ENCODE measurements at places on chromosomes 3 and 15. TPM values are rescaled to one million over a fixed set of nuclear protein-coding genes. Genes with fewer than 3 reads are reported as not detected.

Gene FOXL2NB
- total RNA-seq, result 1.5 TPM

DNA sequence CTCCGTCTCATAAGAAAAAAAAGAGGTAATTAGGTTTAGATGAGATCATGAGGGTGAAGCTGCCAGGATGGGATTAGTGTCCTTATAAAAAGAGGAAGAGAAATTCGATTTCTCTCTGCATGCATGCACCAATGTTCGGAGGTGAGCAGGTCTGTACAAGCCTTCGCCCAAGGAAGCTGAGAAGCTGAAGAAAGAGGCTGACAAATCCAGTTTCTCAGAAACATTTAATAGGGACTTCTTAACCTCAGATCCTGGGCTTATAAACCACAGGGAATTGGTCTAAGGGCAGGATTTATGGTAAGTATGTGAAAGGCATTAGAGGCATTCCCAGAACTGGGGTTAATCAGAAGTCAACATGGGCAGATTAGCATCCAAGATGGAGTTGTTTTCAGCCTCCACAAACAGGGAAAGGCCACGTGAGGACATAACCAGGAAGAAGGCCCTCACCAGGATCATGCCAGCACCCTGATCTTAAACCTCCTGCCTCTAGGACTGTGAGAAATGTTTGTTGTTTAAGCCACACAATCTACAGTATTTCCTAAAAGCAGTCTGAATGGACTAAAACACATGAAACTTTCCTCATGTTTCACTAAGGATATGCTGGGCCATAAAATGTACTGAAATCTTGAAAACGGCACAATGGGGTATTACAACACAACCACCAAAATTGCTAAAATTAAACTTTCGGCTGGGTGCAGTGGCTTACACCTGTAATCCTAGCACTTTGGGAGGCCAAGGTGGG, 11.3 kb downstream of the SHISA5 start:
- DNase-seq, result no peak

GRCh38 chr3:66483409-66483906, 17.4 kb downstream of the LRIG1 start:
- no peak for DNase-seq

Gene CPLX3
- total RNA-seq, result not detected

Gene PSTPIP1
- 13.3 TPM for total RNA-seq

Gene GRK7
- 0.98 TPM for total RNA-seq

GRCh38 chr15:98003996-98004395, 43.5 kb downstream of the ARRDC4 start:
- DNase-seq, result no peak

Gene IFT80
- 8.3 TPM for total RNA-seq

DNA sequence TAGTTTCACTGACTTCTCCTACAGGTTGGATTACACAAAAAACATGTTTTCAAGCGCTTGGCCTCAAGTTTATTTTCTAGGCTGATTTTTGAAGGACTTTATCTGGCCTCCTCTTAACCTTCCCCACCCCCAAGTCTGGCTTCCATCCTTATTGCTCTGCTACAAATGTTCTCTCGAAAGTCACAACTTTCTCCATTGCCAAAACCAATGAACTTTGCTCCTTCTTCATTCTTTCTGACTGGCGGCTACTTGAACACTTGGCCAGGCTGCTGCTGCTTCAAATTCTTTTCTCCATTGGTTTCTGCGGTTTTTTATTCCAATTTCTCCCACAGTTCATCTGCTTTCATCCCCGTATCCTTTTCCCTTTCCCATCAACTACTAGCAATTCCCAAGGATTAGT, 106.6 kb downstream of the TOP2B start:
- no peak for DNase-seq

- DNase-seq, result no peak
Measured at GRCh38 chr3:13108861-13109260, 35.6 kb upstream of the IQSEC1 start.

GRCh38 chr3:175066617-175067415, 207.7 kb downstream of the NAALADL2 start:
- DNase-seq, result no peak

Gene TEX9
- 4.9 TPM for total RNA-seq

Gene TM4SF18
- total RNA-seq, result 10.1 TPM

DNA sequence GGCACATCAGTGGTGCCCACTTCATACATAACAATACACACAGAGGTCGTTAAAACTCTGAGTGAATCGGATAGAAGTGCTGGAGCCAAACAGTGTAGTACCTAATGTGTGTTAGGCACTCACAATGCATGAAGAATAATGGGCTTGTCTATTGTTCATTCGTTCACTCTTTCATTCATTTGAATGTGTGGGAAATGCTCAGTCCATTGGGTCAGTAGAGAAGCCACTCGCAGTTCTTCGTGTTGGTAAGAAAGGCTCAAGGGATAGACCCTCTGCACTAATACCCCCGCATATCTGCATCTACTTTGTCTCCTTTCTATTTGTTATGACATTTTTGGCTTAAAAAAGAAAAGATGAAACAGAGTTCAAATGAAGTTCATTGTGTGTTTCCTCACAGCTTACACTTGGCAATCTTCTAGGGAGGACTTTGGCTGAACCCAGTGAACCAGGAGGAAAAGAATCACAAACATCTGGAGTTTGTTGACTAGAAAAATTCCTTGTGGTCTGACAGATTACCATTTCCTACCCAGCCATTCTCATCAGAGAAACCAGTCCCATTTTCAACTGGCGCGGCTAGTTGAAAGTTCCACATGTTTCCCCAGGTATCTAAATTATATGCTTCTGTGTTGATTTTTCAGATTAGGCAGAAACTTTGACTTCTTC, 32.8 kb upstream of the MFSD1 start:
- DNase-seq, result no peak

Gene PLSCR4
- 50.3 TPM for total RNA-seq

DNA sequence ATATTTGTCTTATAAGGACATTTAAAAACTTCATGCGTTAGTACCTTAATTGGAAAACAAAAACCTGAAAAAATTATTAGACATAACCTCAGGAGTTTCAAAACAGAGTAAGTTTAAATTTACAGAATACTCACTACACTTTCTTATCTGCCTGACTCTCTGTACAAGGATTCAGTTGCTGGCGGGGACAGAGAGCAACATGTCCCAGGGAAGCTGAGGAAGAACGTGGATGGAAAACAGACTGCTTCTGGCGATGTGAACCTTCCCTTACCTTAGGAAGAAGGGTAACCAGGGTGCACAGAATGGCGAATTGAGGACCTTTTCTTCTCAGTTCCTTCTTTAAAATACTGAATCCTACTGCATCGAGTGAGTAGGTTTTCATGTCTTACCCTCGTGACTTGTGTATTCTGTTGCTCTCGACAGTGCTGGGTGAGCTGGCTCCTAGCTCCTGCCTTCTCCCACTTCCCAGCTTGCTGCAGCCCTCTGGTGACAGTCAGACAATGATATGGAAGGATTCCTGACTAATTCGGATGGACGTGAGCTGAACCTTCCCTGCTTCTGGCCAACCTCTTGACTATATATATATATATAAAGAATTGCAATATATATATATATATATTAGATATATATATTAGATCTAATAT, 178.2 kb downstream of the PDZRN3 start:
- no peak for DNase-seq

- DNase-seq, result no peak
Measured at GRCh38 chr3:64410226-64410625, 185.0 kb upstream of the PRICKLE2 start.

DNA sequence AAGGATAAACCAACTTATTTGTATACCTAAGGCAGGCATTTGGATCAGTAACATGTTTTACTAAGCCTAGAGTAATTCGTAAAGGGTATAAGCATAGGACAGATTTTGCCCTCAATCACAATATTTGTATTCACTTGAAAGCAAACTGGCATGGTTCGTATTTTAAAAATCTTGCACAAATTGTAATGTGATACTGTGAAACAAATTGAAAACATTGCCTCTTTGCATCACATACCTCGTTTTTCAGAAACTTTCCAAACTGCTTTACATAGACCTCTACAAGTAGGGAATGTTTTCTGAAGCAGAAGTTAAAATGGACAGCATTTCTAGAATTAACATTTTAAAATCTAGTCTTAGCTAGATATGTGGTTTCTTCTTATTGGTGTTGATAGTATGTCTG, 11.6 kb downstream of the KBTBD8 start:
- no peak for DNase-seq

Gene COL6A6
- total RNA-seq, result not detected

DNA sequence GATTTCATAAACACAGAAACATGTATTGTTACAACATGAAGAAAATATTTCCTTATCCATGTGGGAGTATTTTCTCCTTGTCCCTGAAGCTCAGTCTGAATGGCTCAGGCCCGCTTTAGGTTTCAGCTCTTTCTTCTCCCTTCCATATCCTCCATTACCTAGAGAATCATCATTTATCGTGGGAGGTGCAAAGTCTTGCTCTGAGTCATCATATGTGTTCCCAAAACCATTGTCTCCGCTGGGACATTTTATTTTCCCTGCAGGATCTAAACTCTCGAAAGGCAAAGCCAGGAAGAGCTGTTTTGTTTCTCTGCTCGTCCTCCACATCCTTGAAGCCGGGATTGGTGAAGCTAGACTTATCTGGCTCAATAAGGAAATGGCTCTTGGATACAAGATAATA, 571.2 kb downstream of the EDEM1 start:
- DNase-seq, result no peak

Gene ANKRD63
- not detected for total RNA-seq

Gene PDCD7
- total RNA-seq, result 16.5 TPM

Gene GHSR
- not detected for total RNA-seq

GRCh38 chr3:88785841-88786240, 321.6 kb upstream of the EPHA3 start:
- DNase-seq, result no peak

Measured in vagina (tissue), 2 donors.